Renal cortical epithelial cell (primary cell): ENCODE measurements at places on chromosomes 4 and X.

- peak; percentile 54 for DNase-seq
Observed at GRCh38 chr4:12633053-12633651, 851.0 kb downstream of the RAB28 start.

GRCh38 chrX:154059231-154059630, 38.3 kb downstream of the MECP2 start:
- DNase-seq: peak; percentile 31

GRCh38 chrX:126338916-126339315, 172.8 kb upstream of the DCAF12L2 start:
- no peak for DNase-seq

DNA sequence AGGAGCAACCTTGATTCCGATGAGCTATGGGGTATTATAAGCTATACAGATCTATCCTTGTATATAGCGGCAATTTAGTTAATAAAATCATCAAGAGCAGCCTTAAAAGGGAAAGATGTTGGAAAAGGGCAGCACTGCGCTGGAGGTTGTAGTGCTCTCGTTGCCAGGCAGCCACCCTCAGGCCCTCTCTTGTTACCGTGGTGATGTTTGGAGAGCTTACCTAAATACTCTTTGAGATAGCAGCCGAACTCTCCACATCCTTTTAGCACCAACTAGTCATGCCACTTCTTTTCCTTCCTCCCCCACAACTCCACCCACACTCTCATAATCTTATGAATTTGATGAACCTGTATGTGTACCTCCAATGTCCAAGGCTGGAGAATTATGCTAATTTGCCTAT, 3.8 kb upstream of the RADX start:
- DNase-seq: no peak

- DNase-seq: peak; percentile 87
Observed at GRCh38 chr4:154073107-154073822, 284.4 kb upstream of the SFRP2 start.

DNA sequence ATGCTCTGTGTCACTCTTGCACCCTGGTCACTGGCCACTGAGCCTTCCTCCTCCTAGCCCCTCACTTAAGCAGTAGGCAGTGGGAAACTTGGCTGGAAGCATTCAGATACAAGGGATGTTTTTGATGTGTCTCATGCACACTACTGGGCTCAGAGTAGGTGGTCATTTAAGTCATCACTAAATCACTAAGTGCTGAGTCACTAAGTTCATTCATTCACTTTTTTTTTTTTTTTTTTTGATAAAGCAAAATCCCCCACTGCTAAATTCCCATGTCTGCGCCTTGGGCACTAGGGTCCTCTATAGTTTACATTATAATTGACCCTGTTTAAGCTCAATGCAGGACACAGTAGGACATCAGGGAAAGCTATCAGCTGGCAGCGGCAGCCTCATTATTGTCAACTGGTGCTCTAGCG, 182.4 kb upstream of the MBNL3 start:
- DNase-seq: no peak

DNA sequence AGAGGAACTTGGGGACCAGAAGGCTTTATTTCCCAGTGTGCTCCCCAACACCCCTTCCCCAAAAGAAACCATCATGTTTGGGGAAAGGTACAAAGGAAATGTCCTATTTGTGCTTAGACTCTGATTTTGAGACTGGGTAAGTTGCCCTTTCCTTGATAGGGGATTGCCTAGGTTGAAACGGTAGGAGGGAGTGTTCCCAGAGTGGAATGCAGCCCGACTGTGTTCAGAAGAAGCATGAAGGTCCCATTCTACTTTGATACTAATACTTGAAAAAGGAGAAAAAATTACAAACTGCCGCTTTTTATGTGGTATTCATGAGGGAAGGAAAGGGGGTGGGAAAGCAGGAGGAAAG, 32.4 kb upstream of the TMEM131L start:
- no peak for DNase-seq

DNA sequence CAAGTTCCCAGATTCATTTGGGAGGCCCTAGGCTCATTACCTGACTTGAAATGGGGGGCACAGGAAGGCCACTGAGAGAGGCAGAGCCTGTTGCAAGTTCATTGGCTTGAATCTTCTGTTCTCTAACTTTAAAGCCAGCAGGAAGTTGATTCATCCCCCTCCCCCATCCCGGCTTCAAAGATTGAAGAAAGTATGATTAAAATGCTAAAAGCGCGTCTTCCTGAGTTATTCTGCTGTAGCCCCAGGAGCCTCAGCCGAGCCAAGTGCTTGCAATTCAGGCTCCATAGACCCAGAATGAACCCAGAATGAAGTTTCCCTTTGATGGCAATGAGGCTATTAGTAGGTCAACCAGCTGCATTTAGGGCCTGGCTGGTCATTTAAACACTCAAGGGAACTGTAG, 14.7 kb downstream of the CHST7 start:
- DNase-seq: peak; percentile 37

DNA sequence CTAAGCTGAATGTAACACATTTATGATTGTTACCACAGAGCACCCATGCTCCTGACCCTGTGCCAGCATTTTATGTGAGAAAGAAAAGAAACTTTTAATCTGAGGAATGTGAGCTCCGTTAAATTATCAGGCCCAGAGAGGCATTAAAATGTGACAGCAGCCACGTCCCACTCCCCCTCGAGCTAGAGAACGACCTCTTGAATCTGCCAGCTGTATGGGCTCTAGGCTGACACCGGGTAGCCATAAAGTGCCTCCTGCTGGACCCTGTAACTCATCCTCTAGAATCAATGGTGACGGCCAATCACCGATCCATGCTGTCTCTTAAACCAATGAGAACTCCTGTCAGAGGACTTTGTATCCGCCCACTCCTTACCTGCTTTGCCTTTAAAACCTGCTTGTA, 110.2 kb upstream of the ADRA2C start:
- no peak for DNase-seq

- no peak for DNase-seq
Observed at GRCh38 chr4:56289934-56290333, 97.4 kb downstream of the AASDH start.

GRCh38 chrX:126723881-126724280, 95.6 kb upstream of the PRR32 start:
- no peak for DNase-seq

- DNase-seq: no peak
Observed at GRCh38 chrX:72125331-72126047, 6.2 kb downstream of the RTL5 start.

GRCh38 chr4:945274-946102, 13.2 kb downstream of the TMEM175 start:
- DNase-seq: no peak

DNA sequence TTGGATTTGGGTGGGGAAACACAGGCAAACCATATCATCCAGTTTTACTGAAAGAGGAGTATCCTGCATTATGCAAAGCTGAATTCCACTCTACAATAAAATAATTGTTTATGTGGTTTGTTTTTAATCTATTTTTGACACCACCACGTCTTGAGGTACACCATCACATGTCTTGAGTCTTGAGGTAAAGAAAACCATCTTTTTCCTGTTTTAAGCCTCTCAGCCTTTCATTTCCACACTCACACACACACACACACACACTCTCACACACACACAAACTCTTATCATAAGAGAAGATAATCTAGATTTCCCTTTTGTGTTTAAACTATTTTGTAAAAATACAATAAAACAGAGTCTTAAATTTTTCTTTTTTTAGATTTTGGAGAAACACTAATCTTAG, 32.0 kb downstream of the SPIN3 start:
- no peak for DNase-seq
